ENCODE measurements at places on chromosomes 7 and 10.

DNA sequence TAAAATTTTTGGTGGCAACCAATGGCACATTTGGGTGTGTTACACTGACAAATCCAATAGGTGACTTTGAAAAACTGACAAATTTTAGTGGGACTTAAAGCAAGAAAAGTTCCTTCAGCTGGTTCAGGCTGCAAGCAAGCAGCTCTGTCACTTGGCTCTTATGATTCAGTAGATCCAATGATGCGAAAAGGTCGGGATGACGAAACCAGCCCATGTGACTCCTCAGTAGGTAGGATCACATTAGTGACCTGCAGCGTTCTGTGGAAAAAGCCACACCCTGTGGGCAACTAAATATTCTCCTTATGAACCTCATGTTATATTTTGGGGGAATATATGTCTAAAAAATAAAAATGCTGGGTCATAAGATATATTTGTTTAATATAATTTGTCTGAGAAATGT is 13.3 kb upstream of the TSGA13 start:
- DNase-seq: no peak

GRCh38 chr10:44292390-44293002 is 92.4 kb downstream of the CXCL12 start:
- no peak for DNase-seq

- DNase-seq: no peak
Measured at GRCh38 chr10:62692085-62692484, 112.4 kb upstream of the ADO start.

DNA sequence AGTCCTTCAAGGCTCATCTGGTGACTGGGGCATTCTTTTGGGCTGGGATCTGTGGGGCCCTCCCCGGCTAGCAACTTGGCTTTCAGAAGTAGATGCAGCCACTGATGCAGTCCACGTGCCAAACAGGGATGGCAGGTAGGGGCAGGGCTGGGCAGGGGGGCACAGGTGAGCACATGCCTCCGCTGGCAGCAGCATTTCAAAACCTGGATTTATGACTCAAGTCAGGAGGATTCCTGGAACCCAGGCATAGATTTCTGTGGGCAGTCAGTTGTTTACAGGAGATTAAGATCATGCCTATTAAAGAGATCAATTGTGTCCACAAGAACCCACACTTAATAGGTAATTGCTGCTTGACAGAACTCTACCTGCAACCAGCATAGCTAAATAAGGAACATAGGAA is 839 bp upstream of the HABP2 start:
- no peak for DNase-seq

- DNase-seq: no peak
Measured at GRCh38 chr10:109247814-109248213, 675.5 kb downstream of the XPNPEP1 start.

GRCh38 chr10:13567030-13567429 is 19.7 kb upstream of the PRPF18 start:
- no peak for DNase-seq

DNA sequence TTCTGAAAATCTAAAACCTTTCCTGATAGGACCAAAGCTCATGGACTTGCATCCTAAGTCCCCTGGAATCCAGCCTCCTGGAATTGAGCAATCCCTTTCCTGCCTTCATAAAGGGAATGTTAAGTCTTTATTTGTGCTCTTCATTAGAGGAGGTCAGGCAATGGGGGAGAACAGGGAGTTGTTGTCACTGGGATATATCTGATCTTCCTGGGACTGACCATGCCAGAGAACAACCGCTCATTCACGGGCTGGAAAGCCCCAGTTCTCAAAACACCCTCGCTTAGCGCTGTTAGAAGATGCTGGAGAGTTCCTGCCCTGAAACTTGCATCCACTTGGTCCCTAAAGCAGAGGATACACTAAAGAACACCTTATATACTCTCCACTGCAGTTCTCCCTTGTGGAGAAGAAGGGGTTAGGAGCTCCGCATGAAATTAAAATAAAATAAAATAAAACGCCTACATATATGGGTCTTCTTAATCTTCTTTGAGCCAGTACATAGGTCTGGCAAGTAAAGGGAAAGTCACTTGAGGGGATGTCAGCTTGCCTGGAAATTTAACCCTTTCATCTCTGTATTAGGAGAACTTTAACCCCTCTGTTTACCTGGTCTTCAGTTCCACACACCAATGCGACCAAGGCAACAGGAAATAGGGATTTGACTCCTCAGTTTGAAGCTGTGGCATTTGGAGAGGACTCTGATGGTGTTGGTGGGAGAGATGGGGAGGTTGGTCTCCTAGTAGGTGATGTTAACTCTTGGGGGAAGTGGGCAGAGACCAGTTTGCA is 1.2 kb downstream of the SORCS1 start:
- no peak for DNase-seq

DNA sequence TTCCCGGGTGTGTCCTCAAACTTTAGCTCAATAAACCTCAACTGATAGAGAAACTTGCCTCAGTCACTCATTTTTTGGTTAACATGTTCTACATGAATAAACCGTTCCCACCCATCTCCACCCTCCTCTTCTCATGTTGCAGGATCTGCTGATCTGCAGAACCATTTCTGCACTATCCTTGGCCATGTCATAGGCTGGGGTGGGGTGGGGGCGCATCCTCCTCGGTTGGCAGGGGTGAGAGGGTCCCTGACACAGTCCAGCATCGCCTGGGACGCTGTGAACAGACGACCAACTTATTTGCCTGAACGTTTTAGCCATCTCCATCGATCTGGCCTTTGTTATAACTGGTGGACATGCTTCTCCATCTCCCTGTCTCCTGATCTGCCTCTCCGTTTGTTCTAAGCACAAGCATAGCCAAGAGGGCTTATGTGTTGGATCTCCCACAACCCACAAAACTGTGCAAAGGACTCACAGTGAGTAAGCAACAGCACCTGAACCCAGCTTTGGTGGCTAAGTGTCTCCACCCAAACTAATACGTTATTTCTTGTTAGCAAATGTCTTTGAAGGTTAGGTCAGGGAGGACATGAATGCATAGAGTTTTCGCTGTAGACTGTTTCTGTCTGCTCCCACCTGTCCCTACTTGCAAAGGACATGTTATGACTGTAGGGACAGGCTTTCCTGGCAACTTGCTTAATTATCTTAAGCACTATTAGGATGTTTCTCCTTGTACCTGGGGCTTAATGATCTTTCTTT is 51.7 kb downstream of the PRKCQ start:
- no peak for DNase-seq

DNA sequence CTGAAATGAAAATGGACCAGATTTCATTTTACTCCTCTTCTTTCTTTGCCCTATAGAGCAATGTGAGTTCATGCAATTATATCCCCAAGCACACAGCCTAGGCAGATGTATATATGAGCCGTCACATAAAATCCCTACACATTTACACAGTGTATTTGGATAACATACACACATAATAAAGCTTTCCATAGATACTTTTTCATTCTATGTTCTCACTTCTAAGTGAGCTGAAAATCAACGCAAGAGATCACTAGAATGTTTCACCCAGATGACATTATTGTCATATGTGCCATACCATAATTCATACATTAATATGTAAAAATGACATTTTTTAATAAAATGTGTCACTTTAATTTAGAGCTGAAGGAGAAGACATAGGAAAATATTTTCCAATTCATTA is 129.4 kb downstream of the INHBA start:
- no peak for DNase-seq

- DNase-seq: no peak
Measured at GRCh38 chr10:6035101-6035834, 26.9 kb downstream of the IL2RA start.

DNA sequence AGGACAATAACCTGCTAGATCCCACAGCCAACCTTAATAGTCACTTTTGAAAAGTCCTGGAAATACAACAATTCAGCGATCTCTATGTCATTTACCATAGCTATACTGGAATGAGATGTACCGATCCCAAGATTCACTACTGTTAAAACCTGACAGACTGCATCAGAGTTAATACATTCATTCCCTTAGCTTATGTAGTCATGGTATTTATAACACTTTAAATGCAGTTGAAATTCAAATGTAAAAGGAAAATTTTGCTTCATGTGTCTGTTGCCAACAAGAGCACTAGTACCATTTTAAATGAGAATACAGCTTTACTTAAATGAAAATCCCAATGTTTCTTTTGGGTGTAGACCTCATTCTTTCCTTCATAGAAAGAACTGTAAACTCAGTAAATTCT is 11.1 kb upstream of the GGCT start:
- DNase-seq: no peak

GRCh38 chr10:14843327-14843988 is 5.4 kb downstream of the HSPA14 start:
- DNase-seq: no peak

- no peak for DNase-seq
Measured at GRCh38 chr7:131075406-131075805, 252.3 kb upstream of the MKLN1 start.

DNA sequence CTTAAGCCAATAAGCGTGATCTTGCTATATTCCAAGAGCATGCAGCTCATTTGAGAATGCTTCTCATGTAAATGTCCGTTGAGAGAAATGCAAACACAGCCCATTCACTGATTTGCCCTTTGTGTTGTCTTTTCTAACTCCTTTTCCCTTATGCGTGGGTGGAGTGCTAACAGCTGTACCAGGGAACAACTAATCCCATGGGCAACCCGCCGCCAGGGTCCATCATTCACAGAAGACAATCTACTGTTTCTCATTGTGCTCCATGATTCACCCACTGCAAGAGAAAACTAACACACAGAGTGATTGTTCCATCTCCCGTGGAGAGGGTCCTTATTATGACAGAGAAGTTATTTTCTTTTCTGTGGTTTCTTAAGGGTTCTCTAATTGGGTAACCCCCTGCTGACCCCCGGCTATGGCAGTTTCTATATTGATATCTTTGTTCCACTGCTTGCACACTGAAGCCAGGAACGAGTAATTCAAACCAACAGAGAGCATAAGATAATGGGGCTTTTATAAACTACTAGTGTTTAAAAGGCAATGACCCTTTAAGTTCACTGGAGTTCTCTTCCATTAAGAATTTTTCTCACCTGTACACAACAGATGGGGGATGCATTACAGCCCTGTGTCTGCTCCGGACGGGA is 298.7 kb downstream of the BAMBI start:
- DNase-seq: no peak

GRCh38 chr7:66640802-66641525 is 12.3 kb downstream of the KCTD7 start:
- no peak for DNase-seq

- DNase-seq: no peak
Measured at GRCh38 chr7:73699370-73700068, 16.1 kb downstream of the BUD23 start.

All from stimulated activated CD4-positive, alpha-beta T cell treated with anti-CD3 and anti-CD28 coated beads, Interleukin-1b, Interleukin-23, amount 100 ng/mL, for 1 hour (primary cell).